ENCODE measurements at places on chromosomes 16 and 17.

DNA sequence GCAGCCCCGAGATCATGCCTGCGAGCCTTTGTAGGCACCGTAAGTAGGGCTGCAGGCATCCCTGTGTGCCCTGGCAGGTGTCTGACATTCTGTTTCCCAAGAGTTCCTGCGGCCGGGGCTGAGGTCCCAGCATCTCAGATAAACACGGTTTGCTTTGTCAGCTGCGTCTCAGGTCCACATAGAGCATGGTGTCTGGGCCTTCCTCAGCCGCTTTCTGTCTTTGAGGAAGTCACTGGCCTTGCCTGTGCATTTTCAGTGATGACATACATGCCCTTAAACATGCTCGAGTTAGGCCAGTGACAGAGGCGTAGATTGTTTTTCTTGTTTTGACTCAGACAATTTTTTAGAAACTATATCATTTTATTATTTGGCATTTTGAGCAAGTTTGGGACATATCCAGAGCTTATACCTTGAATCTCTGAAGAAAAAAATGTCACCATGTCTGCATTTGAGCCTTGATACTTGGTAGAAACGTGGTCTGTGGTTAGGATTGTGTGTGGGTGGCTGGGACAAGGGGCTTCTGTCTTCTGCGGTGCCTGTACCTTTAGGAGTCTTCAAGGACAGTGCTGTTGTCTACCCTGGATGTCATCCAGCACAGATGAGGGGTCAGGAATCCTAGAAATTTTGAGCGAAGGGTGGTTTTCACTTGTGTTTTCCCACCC lies 105.8 kb downstream of the SNX29 start:
- DNase-seq: no peak

- DNase-seq: no peak
These were observed 9.4 kb upstream of the CEP20 start for GRCh38 chr16:15897834-15898254.

GRCh38 chr17:31595076-31595475 lies 203.6 kb downstream of the RAB11FIP4 start:
- DNase-seq: no peak

DNA sequence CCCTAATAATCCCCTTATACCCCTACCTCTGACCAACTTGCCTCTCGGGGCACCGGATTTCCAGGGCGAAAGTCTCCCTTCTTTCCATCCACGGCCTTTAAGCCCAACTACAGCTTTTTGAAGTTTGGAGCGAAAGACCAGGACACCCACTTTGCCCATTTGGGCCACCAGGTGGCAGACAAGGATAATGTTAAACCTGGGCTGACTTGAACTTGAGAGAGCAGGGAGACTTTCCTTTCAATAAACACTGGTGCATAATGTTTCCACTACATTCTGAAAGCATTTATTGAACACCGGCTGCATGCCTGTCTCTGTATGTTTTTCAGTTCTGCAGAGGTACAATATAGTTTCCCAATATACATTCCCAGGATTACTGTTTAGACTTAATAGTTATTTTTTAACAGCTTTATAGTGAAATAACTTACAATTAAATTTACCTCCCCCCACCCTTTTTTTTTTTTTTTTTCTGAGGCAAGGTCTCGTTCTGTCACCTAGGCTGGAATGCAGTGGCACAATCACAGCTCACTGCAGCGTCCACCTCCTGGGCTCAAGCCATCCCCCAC lies 6.9 kb upstream of the CES3 start:
- DNase-seq: peak; percentile 86

- DNase-seq: no peak
These were observed 3.2 kb downstream of the MED31 start for GRCh38 chr17:6648181-6648580.

- DNase-seq: peak; percentile 87
These were observed 33.4 kb upstream of the CLEC18A start for GRCh38 chr16:69917739-69918138.

DNA sequence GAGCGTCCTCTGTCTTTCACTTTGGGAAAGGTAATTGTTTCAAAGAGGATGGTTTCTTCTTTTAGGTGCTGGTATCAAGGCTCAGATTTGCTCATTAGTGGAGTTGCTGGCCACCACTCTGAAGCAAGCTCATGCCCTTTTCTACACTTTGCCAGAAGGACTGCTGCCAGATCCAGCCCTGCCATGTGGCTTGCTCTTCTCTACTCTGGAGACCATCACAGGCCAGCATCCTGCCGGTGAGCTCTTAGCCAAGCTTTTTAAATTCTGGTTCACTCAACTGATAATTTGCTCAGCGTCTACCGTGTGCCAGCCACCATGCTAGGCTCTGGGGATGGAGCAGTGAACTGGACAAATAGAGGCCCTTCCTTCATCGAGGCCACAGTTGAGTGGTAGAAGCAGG lies 4.3 kb downstream of the COG1 start:
- DNase-seq: no peak

All from hepatocyte (in vitro differentiated cells).